ENCODE measurements at places on chromosomes 7 and 10.

DNA sequence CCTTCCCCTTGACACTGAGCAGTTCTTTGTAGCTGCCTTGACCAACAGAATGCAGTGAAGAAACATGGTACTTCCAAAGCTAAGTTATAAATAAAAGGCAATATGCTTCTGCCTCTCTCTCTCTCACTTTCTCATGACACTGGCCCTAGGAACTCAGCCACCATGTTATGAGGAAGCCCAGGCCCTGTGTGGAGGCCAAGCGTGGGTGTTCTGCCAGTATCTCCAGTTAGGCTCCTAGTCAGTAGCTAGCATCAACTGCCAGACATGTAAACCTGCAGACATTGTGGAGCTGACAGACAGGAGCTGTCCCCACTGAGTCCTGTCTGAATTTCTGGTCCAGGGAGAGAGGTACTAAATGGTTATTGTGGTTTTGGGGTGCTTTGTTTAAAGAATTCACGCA is 45.2 kb downstream of the TMEM209 start:
- no peak for DNase-seq

- DNase-seq = no peak
These were observed 87.7 kb downstream of the SEM1 start for GRCh38 chr7:96621932-96622331.

- no peak for DNase-seq
These were observed 799 bp downstream of the INTS1 start for GRCh38 chr7:1503390-1503789.

DNA sequence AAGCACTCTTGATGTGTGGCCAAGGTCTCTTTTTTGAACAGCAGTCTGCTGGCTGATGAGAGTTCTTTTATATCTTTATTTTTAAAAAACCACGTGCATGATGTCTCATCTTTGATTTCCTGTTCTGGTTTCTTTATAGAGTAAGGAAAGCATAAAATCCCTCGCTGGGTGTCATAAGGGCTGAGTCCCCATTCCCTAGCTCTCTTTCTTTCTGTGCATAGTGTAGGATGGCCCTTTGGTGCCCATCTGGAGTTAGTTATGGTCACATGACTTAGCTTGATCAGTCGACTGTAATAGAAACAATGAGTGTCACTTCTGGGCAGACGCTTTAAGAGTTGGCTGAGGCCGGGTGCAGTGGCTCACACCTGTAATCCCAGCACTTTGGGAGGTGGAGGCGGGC is 38.5 kb downstream of the GHRHR start:
- DNase-seq = no peak

DNA sequence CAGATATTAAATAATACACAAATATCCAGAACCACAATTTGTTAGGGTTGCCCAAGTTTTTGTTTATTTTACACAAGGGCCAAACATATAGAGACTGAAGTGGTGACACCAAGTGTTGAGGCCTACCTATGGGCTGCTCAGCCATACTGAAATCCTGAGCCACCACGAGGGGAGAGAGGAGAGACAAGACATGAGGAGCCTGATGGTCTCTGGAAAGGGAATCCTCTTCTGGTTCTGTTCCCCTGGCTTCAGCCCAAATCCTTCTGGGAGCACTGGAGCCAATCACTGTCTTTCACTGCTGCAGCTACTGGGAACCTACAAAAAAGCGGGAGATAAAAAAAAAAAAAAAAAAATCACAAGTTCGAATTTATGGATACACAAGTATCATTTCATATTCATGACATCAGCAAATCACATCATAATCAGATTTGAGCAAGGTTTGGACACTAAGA is 1.9 kb downstream of the SKIDA1 start:
- DNase-seq = no peak

- DNase-seq = no peak
These were observed 54.3 kb upstream of the SMNDC1 start for GRCh38 chr10:110358869-110359629.

DNA sequence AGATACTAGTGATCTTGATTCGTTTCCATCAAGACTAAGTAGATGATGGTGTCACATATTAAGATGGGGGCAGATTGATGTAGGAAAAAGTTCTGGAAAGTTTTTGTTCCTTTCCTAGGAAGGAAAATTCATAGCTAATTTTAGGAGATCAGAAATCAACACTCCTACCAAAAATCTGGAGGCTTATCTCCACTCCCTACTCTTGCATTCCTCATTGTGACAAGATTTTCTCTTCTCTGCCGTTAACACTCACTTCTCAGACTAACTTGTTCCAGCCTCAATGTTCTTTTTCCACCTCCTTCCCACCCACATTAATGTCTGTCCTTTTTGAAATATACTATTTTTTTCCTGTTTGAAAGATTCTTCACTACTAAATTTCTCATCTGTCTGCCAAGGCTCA is 851.9 kb upstream of the GHITM start:
- DNase-seq = no peak

GRCh38 chr7:92409357-92409756 is 37.9 kb upstream of the GATAD1 start:
- DNase-seq = no peak

- no peak for DNase-seq
These were observed 26.6 kb downstream of the GPER1 start for GRCh38 chr7:1114505-1114904.

GRCh38 chr7:39606352-39606751 is 17.0 kb upstream of the RALA start:
- DNase-seq = no peak

GRCh38 chr7:117882594-117882993 is 9.4 kb upstream of the CTTNBP2 start:
- no peak for DNase-seq

DNA sequence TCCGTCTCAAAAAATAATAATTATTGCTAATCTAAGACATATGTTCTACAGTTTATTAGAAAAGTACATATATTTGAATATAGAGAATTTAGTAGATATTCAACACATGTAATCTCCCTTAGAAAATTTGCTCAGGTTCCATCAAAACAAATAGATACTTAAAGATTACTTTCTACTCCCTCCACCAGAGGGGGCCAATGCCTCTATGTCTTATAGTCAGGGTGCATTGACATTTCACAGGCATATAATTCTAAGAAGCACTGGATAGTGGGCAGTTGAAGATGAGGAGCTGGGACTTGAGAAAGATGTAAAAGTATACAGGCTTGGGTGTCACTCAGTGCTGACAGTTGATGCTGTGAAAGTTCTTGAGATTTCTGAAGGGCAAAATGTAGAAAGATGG is 301.6 kb upstream of the HPS1 start:
- no peak for DNase-seq

GRCh38 chr10:90579602-90580242 is 278.1 kb downstream of the HTR7 start:
- no peak for DNase-seq

- DNase-seq = no peak
These were observed 244.4 kb downstream of the TNS3 start for GRCh38 chr7:47337531-47337930.

DNA sequence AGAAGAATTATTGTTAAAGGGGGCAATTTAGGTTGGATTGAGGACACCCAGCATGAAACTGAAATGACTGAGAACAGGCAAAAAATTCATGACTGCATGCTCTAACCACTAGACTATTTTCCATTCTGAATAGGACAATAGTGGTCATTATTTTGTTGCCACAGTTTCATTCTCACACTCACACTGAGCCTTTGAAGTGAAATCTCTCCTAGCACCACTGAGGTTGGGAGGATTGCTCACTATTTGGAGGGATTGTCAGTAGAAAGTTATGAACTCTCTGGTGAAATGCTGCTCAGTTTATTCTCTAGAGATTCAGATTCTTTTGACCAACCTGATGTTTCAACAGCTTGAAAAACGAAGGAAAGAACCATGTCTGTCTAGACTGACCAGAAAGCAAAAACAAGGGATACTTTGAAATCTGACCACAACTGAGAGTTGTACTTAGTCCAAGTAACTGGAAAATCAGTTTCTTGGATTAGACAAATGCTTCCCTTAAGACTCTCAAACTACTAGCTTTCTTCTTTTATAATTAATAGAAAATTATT is 191.2 kb downstream of the DYNC1I1 start:
- DNase-seq = no peak

GRCh38 chr10:93579985-93580711 is 13.7 kb downstream of the FFAR4 start:
- DNase-seq = no peak

GRCh38 chr10:79376751-79377556 is 29.7 kb downstream of the PPIF start:
- no peak for DNase-seq

DNA sequence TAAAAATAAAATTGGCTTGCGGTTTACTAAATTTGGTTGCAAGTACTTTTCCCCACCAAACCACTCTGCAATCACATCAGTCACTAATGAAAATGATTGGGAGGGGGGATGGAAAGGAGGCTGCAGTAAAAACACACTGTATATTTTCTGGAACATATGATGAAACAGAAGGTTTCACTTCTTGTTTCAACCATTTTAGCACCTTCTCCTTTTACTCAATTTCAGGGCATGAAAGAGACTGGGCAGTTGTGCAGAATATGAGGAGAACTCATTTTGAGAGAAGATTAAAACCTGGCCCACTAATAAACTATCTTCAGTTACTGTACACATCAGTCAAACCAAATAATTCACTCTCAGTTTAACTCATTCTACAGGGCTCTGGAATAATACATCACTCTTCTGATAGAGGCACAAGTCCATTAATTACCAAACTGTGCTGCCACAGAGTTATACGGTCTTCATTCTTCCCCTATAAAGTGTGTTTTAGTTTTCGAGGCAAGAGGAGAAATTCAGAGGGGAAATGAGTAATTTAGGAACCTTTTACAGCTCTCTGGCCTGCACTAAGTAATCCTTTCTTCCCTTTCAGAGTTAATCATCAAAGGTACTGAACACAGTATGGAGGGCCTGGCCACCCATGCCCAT is 25.5 kb downstream of the JAZF1 start:
- no peak for DNase-seq

DNA sequence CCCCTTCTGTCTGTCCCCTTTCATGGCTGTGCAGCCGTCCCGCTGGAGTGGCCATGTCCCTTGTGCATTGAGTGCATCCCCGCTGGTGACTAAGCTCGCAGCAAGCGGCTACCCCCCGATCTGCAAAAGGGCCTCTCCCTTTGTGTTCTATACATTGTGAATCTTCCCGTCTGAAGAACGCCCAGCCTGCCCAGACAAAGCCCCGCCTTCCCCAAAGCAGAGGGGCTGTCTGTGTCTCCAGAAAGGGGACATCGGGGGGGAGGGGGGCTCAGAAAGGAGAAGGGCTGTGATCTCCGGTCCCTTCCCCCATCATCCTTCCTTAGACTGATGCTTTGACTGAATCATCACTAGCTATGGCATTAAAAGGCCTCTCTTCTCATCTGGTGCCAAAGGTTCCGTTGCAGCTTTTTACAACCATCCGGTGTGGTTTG is 11.9 kb downstream of the NPTX2 start:
- no peak for DNase-seq

DNA sequence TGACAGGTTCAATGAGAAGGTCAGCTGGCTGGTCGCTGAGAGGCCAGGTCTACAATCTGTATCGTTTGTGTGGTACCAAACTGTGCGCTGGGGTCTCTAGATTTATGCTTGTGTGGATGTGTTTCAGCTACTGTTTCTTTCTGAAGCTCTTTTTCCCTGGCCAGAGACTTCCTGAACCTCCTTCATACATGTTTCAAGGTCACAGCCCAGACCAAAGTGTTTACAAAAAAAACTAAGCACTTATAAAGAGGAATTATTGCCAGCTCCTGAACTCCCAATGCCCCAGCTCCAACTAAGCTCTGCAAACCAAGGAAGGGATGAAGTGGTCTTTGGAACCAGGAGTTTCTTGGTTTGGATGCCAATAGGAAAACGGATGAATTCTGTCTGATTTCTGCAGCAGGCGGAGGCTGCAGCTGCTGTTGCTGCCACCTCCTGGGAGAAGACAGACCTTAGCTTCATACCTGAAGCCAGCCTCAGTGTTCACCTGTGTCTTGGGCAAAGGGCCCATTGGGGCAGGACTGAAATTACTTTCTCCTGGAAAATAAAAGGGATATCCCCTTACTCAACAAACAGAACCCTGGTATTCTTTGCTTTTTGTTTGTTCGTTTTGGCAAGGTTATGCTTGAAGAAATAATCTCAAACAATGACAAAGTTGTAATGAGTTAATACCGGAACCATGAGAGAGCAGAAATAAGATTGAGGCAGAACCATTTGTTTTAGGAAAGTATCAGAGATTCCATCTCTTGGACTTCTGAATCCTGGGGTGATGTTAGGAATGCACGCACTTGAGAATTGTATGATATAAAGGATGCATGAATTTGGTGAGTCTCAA is 24.6 kb upstream of the MKLN1 start:
- DNase-seq = no peak

DNA sequence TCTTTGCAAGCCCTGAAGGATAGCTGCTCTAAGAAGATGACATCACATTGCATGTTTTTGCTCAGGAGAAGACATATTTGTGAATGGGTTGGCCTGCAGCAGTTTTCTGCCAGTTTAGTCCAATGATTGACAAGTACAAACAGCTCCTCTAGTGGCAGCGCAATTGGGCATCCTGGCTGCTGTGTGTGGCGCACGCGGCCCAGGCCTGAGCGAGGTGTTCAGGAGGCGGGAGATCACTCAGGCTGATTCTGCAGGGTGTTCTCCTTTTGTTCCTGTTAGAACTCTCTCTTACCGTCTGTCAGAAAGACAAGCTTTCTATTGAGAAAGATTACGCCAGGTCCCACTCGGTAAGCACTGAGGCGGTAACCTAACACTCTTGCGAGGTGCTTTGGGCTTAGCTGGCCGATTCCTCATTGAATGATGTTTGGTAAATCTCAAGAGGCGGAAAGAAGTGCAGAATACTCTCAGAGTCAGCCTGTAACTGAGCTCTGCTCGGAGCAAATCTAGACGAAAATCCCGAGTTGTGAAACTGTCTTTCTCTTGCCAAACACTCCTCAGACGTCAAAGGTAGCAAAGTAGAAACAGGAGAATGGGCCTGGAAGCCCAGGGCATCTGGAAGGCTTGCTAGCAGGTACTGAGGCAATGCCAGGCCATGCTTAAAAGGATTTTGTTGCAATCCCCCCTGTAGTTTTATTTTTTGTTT is 219.2 kb upstream of the BMPER start:
- no peak for DNase-seq

- no peak for DNase-seq
These were observed 65.7 kb downstream of the VSTM4 start for GRCh38 chr10:49049660-49050059.

GRCh38 chr7:90599892-90600555 is 3.9 kb downstream of the CDK14 start:
- no peak for DNase-seq

GRCh38 chr7:117124591-117125220 is 171.4 kb downstream of the ST7 start:
- DNase-seq = no peak

GRCh38 chr7:7565746-7566650 is 686 bp upstream of the MIOS start:
- no peak for DNase-seq

DNA sequence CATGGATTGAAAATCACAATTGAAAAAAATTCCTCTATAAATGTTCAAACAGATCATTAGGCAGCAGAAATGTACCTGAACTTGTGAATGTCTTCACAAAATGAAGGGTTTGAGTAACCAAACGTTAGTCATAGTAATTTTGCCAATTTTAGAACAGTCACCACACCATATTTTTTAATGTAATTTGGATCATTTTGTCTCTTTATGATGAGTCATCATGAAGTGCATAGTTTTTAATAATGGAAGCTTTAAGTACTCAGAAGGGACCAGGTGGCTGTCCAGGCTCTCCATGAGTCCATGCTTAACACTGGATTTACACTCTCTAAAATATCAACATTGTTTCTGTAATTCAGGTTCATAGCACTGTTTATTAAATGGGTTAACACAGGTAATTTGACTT is 219.2 kb downstream of the ETV1 start:
- DNase-seq = no peak

GRCh38 chr7:34497153-34497777 is 160.8 kb upstream of the NPSR1 start:
- no peak for DNase-seq
